Lung (tissue), 17 donors: ENCODE measurements at places on chromosomes 11 and 22. TPM values are rescaled to one million over a fixed set of nuclear protein-coding genes. Genes with fewer than 3 reads are reported as not detected.

- DNase-seq = peak; percentile 32
Measured at GRCh38 chr11:35237351-35237750, 98.4 kb downstream of the CD44 start.

DNA sequence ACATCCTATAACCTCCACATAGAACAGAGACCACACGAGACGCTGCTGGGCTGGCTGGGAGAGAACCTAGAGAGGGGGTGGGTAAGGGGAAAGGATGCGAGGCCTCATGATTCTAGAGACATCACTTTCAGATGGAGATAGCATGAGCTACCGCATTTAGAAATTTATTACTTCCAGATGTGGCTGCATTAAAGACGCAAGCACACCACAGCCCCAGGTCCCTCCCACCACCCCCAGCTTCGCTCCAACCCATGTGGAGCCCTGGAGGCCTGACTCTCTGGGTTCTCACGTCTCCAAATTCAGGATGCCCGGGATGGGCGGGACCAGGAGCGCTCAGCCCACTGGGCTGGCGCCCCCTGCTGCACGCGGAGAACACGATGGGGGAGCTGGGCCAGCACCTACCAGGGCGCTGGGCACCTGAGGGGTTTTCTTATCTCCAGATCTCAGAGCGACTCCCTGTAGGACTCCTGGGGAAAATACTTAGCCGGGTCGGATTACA, 13.6 kb downstream of the MRPL21 start:
- DNase-seq = peak; percentile 34

DNA sequence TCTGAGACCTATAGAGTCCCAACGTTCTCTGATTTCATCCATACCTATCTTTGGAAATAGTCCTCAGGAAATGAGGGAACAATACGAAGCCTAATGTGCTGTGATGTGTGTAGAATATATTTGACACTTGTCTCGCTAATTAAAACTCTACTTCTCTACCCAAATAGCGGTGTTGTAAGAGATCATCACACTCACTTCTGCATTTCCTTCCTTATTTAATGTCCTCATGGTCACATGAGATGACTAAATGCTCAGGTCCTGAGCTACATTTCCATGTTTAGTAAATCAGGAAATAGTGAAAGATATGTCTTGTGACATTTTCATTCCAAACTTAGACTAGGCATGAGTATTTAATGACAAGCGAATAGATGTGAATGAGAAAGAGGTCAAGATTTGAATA, 112.3 kb downstream of the MAML2 start:
- no peak for DNase-seq

- DNase-seq = no peak
Measured at GRCh38 chr22:42939451-42939881, 75.5 kb downstream of the PACSIN2 start.

GRCh38 chr11:16363706-16364105, 7.4 kb upstream of the SOX6 start:
- no peak for DNase-seq

DNA sequence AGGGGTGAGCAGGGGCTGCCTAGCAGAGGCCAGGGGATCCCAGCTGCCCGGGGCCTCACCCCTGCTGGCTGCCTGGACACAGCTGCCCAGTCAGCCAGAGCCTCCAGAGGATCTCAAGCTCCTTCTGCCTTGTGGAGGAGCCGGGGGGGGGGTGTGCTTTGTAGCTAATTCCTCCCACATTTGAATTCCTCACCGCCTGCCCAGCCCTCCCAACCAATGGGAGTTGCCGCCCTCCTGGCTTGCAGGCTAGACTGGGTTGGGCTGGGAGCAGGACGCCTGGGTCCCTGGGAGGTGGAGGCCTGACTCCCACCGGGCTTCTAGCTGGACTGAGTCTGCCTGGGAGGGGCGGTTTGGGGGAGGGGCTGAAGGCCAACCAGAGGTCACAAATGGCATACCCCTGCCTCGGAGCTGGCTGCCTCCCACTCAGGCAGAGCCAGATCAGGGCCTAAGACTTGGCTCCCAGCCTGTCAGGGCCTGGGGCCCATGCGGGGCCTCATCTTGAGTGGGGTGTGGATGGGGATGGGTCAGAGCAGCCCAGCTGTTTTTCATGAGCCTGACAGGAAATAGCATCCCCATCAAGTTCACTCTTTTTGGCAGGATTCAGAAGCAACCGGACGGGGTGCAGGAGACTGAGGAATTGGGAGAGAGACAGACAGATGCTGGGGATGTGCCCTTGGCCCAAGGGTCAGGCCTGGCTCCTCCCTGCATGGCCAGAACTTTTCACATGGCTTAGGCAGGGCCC, 29.2 kb upstream of the PDE2A start:
- peak; percentile 97 for DNase-seq

DNA sequence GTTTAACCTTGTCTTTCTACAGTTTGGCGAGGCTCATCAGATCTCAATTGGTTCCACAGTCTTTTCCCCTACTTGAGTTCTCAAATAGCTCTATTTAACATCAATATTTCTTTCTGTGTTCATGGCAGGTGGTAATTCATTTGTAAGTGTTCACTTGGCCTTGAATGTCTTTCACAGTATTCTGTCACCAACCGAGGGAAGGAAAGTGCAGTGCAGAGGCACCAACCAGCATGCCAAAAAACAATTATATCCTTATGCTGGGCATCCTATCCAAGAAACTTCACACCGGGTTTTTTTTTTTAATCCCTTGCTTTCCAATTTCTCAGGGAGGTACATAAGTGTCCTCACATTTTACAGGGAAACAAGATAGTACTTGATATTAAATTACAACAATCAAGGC, 55.0 kb upstream of the ZC3H12C start:
- DNase-seq = no peak

DNA sequence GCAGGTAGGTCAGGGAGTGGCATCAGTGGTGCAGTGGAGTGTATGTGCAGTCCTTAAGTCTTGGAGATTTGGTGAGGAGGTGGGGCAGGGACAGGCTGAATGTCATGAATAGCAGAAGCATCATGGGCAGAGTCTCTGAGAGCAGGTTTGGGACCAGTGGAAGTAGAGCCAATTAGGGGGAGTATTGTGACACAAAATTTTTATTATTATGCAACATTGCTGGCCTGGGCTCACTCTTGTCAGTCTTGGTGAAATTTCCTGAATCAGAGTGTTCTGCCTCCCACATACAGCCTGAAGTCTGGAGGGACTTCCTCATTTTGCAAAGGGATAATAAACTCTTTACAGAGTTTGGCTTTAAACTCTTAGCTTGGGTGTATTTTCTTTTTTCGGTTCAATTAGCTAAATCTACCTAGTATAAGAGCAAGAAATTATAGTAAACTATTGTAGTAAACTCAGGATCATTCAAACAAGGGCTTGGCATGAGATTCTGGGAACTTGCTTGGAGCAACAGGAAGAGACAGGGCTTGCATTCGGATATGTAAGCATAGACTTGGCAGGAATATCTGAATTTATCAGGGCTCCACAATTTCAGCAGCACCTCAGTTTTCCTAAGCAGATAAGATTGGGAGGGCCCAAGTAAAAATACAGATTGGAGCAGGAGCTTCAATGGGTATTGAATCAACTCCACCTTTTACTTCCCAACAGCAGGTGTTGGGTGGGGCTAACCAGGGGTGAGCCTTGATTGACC, 67.7 kb downstream of the FDX1 start:
- DNase-seq = peak; percentile 52

- DNase-seq = no peak
Measured at GRCh38 chr11:67642173-67643120, 2.9 kb upstream of the TBX10 start.

DNA sequence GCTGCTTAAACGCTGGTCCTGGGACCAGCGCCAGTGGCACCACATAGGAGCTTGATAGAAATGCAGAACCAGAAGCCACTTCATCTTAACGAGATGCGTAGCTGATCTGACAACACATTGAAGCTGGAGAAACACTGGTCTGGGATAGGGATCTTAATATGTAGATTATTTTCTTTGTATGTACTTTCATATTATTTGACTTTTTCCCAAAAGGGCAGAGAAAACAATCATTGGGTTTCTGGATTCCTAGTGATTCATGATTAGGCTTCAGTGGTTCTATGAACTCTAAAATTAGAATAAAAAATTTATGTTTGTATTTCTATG, 12.3 kb downstream of the MPEG1 start:
- DNase-seq = no peak

Gene TOB2
- total RNA-seq = 46.7 TPM

Gene BBOX1
- 1.9 TPM for total RNA-seq

Gene DGCR6
- total RNA-seq = 3.1 TPM

Gene GRIA4
- total RNA-seq = 0.12 TPM

Gene KRTAP5-8
- total RNA-seq = 0.34 TPM

Gene OR5P2
- 17.3 TPM for total RNA-seq

Gene IRF7
- total RNA-seq = 24.7 TPM
